ENCODE measurements at places on chromosomes 1 and 21. TPM values are rescaled to one million over a fixed set of nuclear protein-coding genes. Genes with fewer than 3 reads are reported as not detected.

DNA sequence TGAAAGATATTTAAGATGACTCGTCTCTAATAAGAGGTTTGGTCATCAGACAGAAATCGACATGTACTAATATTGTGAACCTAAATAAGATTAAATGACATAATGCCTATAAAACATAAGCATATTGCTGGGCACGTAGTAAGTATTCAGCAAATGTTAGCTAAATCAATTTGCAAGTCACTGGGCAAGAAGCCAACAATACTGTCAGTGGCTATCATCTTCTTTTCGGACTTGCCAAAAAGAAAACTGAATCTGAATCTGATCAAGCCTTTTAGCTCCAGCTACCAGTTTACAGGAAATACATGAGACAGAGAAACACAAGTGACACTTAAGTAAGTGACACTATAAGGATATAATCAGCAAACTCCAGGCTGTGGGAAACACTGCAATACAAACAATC is 46.0 kb downstream of the RPL5 start:
- peak; percentile 46 for DNase-seq

GRCh38 chr1:155241841-155242264 is 13.4 kb downstream of the ENTREP3 start:
- DNase-seq: no peak

Gene RCSD1
- not detected for polyA plus RNA-seq

Gene RPE65
- polyA plus RNA-seq: not detected

GRCh38 chr1:53535846-53536245 is 76.6 kb downstream of the DMRTB1 start:
- peak; percentile 76 for DNase-seq

- DNase-seq: no peak
These were observed 550 bp upstream of the SELENON start for GRCh38 chr1:25799352-25799934.

Gene C4BPB
- not detected for polyA plus RNA-seq

GRCh38 chr1:23613191-23614031 is 54.1 kb upstream of the ID3 start:
- DNase-seq: no peak

- DNase-seq: peak; percentile 46
These were observed 583 bp downstream of the MEF2D start for GRCh38 chr1:156499842-156500542.

Gene MARK1
- polyA plus RNA-seq: not detected

DNA sequence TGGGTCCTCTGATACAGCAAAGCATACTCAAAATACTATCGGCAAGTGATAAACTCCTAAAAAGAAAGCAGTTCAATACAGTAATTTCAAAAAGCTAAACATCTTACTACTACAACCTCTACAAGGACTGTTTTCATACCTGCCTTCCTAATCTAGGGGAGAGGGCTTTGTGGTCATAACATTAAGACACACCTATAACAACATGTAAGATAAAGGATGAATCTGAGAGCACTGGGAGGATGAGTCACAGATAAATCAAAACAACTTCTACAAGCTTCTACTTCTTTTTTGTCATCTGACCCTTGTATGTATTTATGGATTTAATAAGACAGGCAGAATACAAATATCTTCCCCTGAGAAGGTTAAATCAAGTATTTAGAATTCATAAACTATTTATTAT is 40.0 kb downstream of the LTN1 start:
- peak; percentile 24 for DNase-seq

DNA sequence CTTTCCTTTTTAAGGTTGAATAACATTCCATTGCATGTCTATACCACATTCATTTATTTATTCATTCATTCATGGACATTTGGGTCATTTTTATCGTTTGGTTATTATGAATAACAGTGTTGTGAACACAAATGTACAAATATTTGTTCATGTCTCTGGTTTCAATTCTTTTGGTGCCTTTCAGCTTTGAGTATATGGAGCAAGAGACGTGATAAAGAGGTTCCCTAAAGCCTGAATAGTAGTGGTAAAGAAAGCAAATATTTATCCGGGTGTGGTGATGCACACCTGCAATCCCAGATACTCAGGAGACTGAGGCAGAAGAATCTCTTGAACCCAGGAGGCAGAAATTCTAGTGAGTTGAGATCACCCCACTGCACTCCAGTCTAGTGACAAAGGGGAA is 5.3 kb upstream of the RLF start:
- no peak for DNase-seq

DNA sequence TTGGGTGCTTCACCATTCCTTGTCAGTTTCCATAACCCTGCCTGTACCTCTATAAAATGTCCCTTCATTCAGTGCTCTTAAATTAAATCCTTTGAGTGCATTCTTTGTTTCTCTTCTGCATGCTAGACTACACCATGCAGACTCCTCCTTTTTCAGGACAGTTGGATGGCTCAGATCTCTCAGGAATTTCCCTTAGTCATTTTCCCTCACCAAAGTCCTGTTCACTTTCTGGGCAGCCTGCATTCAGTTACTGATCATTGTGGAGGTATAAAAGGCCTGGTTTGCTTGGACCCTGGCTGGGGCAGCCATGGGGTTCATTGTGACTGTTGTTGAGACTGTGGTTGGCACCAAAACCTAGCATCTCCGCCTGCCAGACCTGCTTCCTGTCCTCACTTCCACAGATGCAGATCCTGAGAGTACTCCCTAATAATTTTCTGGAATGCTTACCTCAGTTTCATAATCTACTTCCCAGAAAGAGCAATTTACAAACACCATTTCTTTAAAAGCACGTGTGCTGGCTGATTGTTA is 88.4 kb downstream of the PDE4B start:
- peak; percentile 69 for DNase-seq

GRCh38 chr1:76121850-76122249 is 47.3 kb downstream of the ST6GALNAC3 start:
- DNase-seq: no peak

DNA sequence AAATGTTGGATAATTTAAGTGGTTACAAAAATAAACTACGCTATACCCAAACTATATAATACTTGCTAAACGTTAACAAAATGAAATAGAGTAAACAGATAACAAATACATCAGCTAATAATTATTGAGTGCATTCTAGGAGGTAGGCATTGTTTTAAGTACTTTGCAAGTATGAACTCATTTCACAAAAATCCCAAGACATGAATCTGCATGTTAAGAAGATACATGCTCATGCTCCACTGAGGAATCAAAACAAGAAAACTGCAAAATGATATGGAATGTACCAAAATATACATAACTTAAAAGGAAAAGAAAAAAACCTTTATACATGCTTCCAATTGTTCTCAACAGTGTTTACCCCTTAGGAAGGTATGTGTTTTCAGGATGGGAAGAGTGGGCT is 2.5 kb downstream of the FRRS1 start:
- peak; percentile 34 for DNase-seq

GRCh38 chr1:87249803-87250202 is 78.9 kb upstream of the LMO4 start:
- no peak for DNase-seq

DNA sequence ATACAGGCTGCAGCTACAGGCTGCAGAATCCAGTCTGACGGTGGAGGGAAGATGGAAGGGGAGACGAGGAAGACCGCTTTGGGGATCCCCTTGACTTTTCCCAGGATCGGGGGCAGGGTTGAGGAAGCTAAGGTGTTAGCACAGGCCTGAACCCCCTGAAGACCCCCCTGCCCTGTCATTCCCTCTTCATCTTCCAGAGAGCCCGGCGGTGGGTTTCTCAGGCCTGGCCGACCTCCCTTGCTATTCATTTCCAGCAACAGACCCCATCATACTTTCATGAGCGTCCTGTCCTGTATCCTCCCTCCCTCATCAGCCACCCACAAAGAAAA is 112.0 kb downstream of the PGBD5 start:
- DNase-seq: no peak

DNA sequence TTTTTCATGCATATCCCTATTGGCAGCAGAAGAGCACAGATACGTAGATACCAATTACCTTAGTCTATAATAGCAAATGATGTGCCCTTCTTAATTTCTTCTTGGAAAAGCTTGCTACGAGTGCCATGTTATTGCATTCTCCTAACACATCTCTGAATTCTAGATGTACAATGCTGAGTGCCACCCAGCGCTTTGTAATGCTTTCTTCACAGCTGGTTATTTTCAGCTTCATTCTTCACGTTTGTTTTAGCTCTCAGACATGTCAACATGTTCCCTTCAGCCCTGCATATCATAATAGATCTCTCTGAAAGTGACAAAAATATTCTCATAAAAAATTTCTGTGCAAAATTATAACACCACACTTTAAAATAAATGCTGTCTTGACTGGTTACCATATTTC is 981.2 kb downstream of the TTLL7 start:
- no peak for DNase-seq

- DNase-seq: no peak
These were observed 464 bp downstream of the ACBD6 start for GRCh38 chr1:180501865-180502360.

DNA sequence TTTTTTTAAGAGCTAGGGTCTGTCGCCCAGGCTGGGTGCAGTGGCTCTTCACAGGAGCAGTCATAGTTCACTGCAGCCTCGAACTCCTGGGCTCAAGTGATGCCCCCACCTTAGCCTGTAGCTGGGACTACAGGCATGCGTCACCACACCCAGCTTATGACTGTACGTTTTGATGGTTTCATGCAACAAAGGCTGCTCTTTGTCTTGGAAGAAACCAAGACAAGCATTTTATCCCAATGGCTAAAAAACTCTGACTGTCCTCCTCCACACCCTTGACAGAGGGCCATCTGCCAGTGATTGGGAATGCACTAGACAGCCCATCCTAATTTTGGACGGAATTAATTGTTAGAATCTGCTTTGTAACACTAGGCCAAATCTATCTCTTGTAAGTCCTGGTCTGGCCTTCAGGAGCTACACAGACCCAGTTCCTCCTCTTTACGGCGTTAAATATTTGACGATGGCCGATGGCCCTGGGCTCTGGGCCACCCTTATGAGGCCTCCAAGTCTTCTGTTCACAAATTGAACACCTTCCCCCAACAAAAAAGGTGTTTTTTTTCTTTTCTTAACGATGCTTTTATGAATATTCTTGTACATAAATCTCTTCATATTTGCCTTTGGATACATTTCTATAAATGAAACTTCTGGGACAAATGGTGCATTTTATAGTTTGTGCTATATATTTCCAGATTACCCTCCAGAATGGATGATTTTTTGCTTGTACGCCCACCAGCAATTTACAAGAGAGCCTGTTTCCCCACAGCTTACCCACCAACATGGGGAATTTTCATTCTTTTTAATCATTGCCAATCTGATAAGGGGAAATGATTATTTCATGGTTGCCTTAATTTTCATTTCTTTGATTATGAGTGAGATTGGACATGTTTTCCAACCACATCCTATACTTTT is 104.8 kb upstream of the SLC25A33 start:
- DNase-seq: no peak

DNA sequence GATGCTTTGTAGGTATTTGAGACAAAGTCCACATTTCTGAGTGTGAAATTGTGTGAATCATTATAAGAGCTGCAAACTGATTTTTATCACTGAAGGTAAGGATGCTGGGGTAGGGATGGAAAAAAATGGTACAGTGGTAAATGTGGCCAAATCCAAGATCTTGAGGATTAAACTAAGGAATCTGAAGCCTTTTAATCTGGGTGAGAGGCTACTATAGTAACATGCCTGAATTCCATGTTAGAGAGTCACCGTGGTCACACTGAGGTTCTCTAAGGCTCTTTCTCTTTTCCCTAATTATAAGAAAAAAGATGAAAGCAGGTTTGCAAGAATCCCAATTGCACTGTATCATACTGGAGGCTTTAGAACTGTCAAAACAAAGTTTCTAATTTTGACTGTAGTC is 17.6 kb downstream of the PTGER3 start:
- no peak for DNase-seq

DNA sequence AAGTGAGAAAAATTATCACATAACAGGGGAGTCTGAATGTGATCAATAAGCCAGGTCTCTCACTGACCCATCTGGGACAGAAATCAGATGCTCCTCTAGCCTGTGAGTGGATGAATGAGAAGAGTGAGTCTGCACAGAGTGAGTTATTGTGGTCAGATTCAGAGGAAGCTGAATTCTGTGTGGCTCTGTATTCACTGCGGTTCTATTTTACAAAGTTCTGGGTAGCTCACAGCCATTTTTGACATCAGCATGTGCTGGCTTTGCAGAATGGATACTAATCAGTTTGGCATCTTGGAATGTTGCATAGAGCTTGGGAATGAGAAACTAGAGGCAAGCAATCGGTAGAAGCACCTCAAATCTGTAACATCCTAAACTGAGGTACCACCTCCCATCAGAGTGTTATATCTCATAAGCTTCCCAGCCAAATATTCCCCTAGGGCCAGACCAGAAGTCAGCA is 3.8 kb downstream of the COLGALT2 start:
- DNase-seq: peak; percentile 76

Gene ATAD3C
- polyA plus RNA-seq: not detected

- DNase-seq: no peak
These were observed 5.9 kb downstream of the ATAD3C start for GRCh38 chr1:1455366-1455884.

Gene CLCA4
- polyA plus RNA-seq: not detected

DNA sequence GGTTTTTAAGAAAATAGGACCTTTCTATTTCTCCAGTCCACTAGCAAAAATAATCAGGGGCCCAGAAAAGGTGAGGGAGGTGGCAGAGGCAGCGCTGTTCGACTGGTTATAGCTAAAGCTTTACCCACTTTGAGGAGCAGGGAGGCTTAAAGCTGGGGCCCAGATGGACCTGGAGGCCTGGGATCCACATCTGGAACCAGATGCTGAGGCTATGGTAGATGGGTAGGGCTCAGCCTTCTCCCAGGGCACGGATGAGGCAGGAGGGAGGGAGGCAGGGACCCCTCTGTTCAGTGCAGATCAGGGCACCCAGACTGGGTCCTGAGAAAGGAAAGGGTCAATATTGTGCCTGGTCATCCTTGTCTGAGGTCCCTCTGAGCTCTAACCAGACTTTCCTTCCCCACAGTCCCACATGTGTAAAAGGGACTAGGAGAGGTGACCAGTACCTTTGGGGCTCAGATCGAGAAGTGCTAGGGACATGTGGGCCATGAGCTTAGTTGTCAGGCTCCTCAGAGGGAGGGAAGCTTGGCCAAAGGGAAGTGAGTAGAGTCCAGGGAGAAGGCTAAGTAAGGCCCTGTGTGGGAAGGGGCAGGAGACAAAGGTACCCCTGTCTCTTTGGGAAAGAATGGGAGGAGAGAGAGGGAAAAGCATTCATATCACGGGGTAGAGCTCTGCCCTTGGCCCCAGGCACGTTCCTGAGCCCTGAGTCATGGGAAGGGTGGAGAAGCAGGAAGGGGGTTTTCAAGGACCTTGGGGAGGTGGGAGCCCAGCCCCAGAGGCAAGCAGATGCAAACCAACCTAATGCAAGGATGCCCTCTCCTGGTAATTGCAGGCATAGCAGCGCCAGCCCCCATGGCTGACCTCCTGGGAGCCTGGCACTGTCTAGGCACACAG is 15.4 kb downstream of the LMNA start:
- peak; percentile 97 for DNase-seq

- DNase-seq: no peak
These were observed 8.6 kb downstream of the TMEM81 start for GRCh38 chr1:205075642-205076155.

Gene SETDB1
- 18.7 TPM for polyA plus RNA-seq

DNA sequence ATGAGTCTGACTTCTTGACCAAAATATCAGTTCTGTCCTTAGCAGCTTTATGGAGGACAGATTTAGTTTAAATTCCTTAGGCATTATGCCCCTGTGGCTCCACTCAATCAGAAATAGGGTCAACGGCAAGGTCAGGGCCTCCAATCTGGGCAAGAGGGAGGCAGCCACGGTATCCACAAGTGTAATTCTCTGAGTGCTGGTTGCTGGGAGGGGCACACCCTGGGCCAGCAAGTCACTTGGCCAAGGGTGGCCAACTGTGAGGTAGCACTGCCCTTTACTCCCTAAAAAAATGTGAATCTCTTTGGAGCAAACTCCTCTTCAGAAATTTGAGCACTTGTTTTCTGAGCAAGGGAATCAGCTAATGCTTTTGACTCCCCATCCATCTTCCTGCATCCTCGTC is 12.8 kb downstream of the SPATA46 start:
- DNase-seq: no peak

Gene GBP1
- polyA plus RNA-seq: 40.1 TPM

Measured in IMR-90 (cell line).